Nucleus accumbens (tissue), 56 donors: ENCODE measurements at places on chromosomes 6 and 20.

DNA sequence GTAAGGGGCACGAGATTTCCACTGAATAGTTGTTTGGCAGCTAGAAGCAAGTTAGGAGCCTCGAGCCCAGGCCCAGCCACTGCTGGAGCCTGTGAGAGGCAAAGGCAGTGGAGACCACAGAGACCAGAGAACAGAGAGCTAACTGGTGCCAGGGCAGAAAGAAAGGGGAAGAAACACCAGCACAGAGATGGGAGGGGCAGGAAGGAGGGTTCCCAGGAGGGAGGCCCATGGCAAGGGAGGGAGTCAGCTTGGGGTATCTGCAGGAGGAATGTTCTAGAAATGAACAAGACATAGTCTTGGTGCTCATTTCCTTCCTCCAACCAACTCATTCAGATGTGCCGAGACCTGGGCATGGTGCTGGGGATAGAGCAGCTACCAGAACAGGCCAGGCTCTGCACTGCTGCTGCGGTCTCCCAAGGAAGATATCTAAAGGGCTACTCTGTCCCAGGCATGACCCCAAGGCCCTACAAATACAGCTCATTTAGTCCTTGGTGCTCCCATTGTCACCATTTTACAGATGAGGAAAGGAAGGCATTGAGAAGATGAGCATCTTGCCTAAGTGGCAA is 10.7 kb downstream of the ANGPT4 start:
- DNase-seq, result no peak

DNA sequence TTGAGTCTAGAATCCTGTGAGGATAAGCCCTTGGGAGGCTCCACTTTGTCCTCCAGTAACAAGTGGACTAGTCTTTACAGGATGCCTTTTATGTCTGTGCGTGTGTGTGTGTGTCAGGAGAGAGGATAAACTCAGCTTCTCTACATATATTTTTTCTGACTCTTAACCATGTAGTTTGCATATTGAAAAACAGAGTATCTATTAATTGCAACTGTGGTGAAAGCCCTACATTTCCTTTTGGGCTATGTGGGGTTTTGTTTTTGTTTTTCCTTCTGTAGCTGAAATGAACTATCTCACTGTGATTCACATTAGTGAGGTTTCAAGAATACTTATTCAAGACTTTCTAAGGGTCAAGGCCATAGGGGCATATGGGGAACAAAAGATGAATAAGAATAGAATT is 17.7 kb downstream of the TPBG start:
- DNase-seq, result no peak

DNA sequence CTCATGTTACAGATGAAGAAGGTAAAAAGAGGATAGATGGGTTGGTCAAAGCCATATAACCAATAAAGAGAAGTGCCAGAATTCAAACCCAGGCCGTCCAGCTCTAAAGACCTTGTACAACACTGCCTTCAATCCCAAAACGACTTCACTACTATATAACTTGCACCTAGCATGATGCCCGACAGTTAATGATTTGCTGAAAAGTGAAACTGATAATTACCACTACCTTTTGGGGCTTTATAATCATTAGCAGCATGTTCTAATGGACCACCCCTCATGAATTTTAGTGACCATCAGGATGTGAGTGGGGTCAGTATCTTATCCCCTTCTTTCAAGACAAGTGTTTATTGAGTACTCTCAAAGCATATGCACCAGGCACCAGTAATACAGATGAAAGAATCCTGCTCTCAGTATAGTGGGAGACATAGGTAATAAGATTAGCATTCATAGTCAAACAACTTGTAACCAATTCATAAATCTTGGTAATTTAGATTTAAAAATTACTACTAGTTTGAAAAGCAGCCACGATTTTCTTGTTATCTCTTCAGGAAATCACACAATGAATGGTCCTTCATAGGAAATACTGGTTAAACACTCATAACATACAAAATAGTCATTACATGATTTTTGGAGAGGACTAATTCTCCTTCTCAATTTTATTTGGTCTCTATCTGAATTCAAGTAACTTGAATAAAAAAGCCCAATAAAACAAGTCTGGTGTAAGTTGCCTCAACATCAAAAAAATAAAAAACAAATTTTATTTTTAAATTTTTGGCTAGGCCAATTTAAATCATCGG is 98.0 kb downstream of the EPB41L2 start:
- no peak for DNase-seq

DNA sequence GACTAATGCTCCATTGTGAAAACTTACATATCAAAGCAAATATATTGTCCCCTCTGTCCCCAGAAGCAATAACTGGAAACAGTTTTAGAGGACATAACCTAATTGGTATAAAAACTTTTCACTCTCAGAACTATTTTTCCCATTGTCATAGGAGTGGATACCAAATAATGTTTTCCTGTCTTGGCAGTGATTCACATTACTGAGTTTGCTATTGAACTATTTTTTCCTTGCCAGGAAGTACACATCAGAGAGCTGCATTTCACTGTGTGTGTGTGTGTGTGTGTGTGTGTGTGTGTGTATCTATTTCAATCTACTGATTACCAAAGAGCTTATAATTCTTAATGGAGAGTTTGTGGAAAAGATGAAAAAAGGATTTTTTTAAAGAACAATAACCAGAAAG is 45.4 kb downstream of the AKAP12 start:
- DNase-seq, result no peak

- DNase-seq, result no peak
These were observed 137.7 kb upstream of the HEY2 start for GRCh38 chr6:125611573-125612344.

GRCh38 chr20:64039293-64040160 is 3.5 kb downstream of the C20orf204 start:
- no peak for DNase-seq

DNA sequence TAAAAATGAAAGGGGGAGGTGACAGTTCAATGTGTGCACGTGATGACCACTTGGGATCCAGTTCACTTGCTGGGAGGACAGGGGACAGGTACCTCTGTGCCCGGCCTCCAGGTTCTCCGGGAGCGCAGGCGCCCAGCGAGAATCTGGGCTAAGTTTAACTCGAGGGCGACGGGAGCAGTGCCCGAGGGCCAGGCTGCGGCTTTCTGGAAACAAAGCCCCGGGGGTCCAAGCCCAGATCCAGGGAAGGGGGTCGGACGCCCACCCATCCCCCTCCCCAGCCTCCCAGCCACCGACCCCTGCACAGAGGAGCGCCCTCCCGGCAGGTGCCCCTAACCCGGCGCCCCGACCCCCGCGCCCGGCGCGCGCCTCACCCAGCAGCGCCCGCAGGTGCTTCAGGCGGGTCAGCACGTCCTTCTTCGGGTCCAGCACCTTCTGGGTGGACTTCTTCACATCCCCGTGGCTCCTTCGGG is 405 bp downstream of the RALGAPA2 start:
- no peak for DNase-seq

- no peak for DNase-seq
These were observed 431.4 kb upstream of the RUNX2 start for GRCh38 chr6:44896701-44897100.
